Stimulated activated CD8-positive, alpha-beta memory T cell treated with anti-CD3 and anti-CD28 coated beads, Interleukin-15, amount 100 ng/mL, for 4 hours (primary cell): ENCODE measurements at places on chromosomes 6 and 20.

DNA sequence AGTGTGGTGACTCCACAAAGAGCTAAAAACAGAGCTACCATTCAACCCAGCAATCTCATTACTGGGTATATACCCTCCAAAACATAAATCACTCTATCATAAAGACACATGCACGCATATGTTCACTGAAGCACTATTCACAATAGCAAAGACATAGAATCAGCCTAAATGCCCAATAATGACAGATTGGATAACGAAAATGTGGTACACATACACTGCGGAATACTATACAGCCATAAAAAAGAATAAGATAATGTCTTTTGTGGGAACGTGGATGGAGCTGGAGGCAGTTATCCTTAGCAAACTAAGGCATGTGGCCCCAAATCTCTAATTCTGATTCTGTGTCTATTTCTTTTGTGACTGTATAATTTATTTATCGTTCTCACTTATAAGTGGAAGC, 124.5 kb upstream of the PRND start:
- no peak for DNase-seq

- DNase-seq, result peak; percentile 28
These were observed 93.2 kb downstream of the GMPR start for GRCh38 chr6:16331384-16332174.

GRCh38 chr20:35742741-35743523, 872 bp upstream of the RBM39 start:
- no peak for DNase-seq

- no peak for DNase-seq
These were observed 120.1 kb upstream of the PHACTR3 start for GRCh38 chr20:59484228-59484627.

- DNase-seq, result no peak
These were observed 46.8 kb downstream of the CYP24A1 start for GRCh38 chr20:54126806-54127655.

DNA sequence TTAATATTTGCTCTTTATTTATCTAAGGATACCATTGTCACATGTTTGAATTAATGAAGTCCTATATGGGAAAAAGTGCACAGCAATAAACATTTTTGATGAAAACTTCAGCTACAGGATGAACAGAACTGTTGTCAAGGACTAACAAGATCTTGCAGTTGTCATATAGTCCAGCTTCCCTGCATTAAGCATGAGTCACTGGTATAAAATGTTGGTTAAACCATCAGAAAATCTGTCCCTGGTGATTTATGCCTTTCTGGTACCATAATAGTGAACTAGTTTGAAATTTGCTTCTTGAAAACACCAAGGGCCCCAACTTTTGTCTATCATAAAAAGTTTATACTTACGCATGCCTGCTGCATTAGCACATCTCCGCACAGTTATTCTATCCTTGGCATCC, 60.4 kb upstream of the RSPO3 start:
- no peak for DNase-seq

- no peak for DNase-seq
These were observed 2.4 kb downstream of the KIF13A start for GRCh38 chr6:17984812-17985670.

DNA sequence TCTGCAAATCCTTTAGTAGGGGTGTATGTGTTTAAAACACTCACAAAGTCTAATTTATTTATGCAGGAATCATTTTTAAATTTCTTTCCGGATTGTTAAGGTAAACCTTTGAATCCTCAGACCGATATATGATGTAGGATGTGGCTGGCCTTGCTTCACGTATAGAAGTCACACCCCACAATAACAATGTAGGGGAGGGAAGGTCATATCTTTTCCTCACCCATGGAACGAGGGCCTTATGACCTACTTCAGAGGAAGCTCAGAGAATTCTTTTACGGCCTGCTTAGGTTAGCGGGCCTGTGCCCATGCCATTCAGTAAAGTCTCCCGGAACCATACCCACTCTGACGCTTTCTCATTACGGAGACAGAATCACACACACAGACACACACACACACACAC, 102.9 kb downstream of the MAP3K7 start:
- DNase-seq, result no peak

DNA sequence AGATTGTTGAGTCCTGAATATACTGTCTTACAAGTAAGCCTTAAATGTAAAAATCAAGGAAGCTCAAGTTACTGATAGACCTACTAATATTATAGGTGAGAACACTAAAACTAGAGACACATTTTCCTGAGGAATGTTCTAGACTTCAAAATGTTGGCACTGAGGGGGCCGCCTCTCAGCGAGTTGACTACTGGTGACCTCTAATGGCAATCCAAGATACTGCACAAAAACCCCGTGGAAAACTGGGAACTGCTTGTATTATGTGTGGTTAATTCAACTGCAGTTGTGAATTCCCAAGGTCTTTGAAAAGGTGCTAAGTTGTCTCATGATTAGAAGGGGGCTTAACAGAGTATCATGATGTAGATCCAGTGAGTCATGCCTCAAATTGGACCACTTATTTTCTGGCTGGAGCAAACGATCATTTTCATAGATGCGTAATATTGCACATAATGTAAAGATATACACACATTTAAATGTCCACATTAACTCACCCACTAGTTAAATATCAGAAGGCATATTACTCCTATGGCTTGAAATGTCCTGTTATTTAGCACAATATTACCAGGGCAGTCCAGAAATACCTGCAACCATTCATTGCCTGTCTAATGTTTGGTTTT, 336.2 kb downstream of the FOXA2 start:
- DNase-seq, result no peak

- DNase-seq, result no peak
These were observed 46.3 kb upstream of the HMGN3 start for GRCh38 chr6:79280756-79281155.

GRCh38 chr6:25418454-25419052, 139.4 kb downstream of the CARMIL1 start:
- no peak for DNase-seq

DNA sequence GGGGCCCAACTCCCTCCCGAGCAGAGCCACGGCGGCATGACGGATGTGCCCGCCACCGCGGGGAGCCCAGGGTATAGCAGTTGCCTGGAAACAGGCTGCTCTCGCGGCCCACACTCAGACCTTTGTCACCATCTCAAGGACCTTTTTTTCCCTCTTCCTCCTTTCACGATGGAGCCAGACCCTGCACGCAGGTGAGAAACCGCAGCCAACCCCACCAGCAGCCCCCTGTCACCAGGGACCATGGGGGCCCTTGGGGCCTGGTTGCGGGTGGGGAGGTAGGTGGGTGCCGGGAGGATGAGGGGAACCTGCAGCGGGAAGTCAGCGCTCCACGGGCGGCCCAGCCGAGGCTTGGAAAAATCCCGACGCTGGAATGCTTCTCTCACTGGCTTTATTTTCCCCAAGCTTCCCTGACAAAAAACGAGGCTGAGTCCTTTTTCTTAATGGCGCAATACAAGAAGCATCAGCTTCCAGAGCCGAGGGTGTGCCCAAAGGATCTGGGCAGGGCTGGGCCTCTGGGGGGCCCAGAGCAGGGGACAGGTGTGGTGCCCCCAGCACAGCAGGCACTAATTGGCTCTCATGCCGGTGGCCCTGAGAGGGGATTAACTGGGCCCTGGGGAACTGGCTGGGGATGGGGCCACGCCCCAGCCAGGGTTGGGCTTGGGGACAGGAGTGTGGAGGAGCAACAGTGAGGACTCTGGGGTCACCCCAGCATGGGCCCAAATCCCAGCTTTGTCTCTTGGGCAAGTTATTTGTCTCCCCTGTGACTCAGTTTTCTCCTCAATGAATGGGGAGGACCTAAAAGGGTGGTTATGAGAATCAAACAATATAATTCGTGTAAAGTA, 23.9 kb downstream of the NOL4L start:
- DNase-seq, result no peak

GRCh38 chr6:12927746-12928145, 211.2 kb downstream of the PHACTR1 start:
- DNase-seq, result no peak

- no peak for DNase-seq
These were observed 38.0 kb upstream of the EEF1A1 start for GRCh38 chr6:73558624-73559398.

DNA sequence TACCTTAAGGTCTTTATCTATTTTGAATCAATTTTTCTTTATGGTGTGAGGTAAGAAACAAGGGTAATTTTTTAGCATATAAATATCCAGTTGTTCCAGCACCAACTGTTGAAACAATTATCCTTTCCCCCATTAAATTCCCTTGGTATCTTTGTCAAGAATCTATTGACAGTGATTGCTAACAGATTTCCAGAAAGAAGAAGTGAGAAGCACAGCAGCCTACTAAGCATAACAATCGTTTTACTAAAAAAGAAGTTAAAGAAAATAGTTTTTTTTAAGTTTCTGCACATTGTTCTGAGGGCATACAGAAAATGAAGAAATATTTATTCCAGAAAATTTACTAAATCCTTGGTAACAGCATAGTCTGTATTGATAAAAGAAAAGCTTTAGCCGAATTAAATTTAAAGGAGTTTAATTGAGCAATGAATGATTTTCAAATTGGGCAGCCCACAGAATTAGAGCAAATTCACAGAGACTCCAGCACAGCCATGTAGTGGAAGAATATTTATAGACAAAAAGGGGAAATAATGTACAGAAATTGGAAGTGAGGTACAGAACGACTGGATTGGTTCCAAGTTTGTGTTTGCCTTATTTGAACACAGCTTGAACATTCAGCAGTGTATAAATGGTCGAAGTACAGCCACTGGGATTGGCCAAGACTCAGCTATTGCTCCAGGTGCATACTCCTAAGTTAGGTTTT, 97.9 kb upstream of the UST start:
- DNase-seq, result no peak

- DNase-seq, result no peak
These were observed 85.8 kb downstream of the CD164 start for GRCh38 chr6:109296452-109296851.

GRCh38 chr20:17664025-17664633, 17.9 kb downstream of the RRBP1 start:
- no peak for DNase-seq
